ENCODE measurements at places on chromosomes 11 and 22.

DNA sequence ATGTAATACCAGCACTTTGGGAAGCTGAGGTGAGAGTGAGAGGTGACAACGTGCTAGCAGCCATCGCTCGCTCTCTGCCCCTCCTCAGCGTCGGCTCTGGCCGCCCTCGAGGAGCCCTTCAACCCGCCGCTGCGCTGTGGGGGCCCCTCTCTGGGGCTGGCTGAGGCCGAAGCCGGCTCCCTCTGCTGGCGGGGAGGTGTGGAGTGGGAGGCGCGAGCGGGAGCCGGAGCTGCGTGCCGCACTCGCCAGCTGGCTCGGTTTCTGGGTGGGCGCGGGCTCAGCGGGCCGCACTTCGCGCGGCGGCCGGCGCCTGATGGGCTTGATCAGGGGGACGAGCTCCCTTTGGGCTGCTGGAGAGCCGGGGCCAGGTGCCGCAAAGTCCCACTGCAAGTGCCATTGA is 98.9 kb upstream of the UBASH3B start:
- no peak for DNase-seq

- DNase-seq: no peak
Observed at GRCh38 chr11:102320679-102321078, 3.4 kb downstream of the BIRC3 start.

- DNase-seq: no peak
Observed at GRCh38 chr11:118915396-118915795, 10.3 kb downstream of the BCL9L start.

DNA sequence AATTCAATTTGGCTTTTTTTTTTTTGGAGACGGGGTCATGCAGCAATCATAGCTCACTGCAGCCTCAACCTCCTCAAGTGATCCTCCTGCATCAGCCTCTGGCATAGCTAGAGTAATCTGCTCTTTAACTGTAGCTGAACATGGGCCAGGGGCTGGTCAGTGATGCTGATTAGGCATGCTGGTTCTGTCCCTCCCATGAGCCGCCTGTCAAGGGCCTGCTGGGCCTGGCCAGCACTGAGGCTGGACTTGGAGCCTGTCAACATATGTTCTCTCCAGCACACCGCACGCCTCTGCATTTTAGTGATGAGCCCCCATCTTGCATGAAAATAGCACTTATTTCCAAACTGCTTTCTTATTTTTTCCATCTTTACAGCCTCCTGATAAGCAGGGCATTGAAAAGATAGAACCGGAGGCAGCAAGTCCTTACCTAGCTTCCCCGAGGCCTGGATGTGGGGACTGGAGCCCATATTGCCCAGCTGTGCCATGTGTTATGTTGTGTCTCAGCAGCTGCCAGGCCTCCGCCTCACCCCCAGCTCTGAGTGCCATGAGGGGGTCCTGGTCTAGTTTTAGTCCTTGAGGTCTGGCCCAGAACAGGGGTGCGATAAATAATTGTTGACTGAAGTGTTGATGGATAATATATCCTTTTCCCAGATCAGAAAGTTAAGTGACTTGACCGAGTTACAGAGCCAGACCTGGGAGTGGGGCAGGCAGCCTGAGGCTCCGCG is 80.0 kb downstream of the CTTN start:
- no peak for DNase-seq

DNA sequence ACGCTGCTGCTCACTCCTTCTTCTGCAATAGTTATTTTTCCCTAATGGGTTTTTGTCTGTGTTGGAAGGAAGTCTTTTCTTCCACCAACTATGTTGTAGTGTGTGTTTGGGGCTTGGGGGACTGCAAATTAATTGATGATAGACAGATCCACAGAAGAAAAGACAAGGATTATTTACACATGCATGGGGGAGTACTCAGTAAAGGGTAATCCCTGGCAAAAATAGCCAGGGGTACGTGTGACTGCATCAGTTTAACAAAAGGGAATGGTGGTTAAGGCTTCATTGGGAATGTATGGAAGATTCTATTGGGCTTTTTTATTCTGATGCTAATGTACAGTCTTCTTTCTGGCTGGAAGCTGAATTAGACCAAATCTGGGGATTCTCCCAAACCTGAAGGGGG is 20.2 kb upstream of the FEZ1 start:
- DNase-seq: no peak

- DNase-seq: no peak
Observed at GRCh38 chr11:101127197-101127698, 2.4 kb downstream of the PGR start.

All from OCI-M1 (cell line).